NCI-H1930 (cell line): ENCODE measurements at places on chromosomes 13 and 19.

GRCh38 chr13:35672611-35673010, 196.1 kb upstream of the MAB21L1 start:
- no peak for DNase-seq

GRCh38 chr19:32872391-32872790, 2.8 kb upstream of the SLC7A9 start:
- DNase-seq = no peak

DNA sequence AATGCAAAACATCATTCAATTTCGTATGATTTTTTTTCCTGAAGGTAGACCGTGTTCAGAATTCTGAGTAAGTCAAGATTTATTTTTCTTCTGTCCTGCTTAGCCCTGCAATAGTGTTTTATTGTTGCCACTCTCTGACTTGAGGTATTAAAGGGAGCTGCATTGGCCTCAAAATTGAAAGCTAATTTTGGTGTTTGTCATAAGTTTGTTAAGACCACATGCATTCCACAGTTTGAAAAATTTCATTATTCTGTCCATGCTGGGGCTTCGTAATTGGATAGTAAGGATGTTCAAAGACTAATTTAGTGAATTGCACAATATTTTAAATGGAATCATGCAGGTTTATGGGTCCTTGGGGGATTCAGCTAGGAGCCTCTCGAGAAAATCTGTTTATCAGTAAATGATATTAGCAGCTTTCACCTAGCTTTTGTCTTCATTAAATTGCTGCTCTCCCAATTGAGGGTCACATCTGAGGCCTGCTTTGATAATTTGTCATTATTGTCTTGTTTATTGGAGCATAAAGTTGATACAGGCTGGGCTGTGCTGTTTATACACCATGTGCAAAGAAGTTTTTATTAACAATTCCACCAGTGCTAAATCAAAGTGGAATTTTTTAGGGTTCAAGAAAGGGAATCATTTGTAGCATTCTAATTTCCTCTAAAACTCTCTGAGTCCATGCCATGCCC, 339.8 kb upstream of the OBI1 start:
- DNase-seq = no peak

DNA sequence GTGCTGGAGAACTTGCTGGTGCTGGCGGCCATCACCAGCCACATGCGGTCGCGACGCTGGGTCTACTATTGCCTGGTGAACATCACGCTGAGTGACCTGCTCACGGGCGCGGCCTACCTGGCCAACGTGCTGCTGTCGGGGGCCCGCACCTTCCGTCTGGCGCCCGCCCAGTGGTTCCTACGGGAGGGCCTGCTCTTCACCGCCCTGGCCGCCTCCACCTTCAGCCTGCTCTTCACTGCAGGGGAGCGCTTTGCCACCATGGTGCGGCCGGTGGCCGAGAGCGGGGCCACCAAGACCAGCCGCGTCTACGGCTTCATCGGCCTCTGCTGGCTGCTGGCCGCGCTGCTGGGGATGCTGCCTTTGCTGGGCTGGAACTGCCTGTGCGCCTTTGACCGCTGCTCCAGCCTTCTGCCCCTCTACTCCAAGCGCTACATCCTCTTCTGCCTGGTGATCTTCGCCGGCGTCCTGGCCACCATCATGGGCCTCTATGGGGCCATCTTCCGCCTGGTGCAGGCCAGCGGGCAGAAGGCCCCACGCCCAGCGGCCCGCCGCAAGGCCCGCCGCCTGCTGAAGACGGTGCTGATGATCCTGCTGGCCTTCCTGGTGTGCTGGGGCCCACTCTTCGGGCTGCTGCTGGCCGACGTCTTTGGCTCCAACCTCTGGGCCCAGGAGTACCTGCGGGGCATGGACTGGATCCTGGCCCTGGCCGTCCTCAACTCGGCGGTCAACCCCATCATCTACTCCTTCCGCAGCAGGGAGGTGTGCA, 587 bp downstream of the S1PR4 start:
- DNase-seq = no peak

DNA sequence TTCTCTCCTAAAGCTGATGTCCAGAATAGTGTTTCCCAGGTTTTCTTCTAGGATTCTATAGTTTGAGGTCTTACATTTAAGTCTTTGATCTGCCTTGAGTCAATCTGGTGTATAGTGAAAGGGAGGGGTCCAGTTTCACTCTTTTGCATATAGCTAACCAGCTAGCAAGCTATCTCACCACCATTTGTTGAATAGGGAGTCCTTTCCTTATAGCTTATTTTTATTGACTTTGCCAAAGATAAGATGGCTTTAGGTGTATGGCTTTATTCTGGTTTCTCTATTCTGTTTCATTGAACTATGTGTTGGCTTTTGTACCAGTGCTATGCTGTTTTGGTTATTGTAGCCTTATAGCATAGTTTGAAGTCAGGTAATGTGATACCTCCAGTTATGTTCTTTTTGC, 1386.1 kb downstream of the SLITRK5 start:
- DNase-seq = no peak

DNA sequence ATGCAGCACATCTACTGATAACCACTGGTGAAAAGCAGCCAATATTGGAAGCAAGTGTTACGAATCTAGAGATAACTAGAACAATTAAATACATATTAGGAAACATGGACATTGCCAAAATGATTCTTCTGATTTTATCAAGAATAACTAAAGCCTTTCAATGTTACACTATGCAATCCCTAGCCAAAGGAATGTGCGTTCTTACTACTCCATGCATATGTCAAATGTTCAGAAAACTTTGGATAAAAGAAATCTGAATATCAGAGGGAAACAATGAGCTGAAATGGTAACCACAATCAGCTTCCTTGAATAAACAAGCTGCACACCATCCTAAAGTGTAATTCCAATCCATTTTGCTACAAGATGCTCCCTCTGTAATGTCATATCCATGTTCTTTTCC, 951 bp upstream of the POSTN start:
- no peak for DNase-seq

DNA sequence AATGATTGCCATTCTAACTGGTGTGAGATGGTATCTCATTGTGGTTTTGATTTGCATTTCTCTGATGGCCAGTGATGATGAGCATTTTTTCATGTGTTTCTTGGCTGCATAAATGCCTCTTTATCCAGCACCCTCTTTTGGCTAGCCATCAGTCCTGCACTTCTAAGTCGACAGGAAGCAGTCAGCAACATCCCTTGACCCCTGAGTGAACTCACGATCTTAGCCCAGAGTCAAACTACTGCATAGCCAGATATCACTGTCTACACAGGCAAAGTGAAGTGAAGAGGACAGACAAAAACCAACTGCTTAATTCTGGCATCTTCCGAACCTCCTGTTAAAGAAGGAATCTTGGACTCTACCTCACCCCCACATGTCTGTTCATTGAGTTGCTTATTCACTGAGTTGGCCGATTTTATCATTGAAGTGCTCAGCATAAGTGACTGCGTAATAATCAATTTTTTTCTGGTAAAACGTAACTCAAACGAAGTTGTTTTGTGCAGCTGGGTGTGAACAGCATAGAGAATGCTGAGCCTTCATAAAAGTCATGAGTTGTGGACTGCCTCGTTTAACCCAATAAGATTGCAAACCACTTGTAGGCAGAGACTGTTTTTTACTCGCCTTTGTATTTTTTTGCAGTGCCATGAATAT, 304.2 kb downstream of the COG6 start:
- DNase-seq = no peak

- DNase-seq = no peak
Observed at GRCh38 chr19:39558624-39559117, 18.7 kb upstream of the EID2 start.

GRCh38 chr13:76336889-76337844, 549.0 kb downstream of the KCTD12 start:
- DNase-seq = no peak

DNA sequence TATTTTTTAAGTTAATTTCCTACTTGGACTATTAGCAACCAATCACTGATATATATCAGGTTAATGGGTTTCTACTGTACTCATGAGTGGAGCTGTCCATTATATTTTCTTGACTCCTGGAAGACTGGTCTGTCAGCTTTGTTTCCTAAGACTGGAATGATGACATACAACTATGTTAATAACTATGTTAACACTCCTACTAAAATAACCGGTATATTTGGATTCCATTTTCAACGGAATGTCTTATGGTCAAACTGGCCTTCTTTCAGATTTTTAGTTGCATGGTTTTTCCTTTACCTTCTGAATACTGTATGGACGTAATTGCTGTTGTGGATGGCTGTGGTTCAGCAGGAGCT, 45.8 kb upstream of the GPI start:
- no peak for DNase-seq

GRCh38 chr19:9586764-9587163, 2.5 kb upstream of the ZNF121 start:
- peak; percentile 45 for DNase-seq
